ENCODE measurements at places on chromosomes 11 and 22.

GRCh38 chr11:126393143-126393542 is 37.7 kb downstream of the ST3GAL4 start:
- no peak for DNase-seq

GRCh38 chr22:45885941-45886395 is 91.0 kb downstream of the WNT7B start:
- no peak for DNase-seq

GRCh38 chr11:3134651-3135480 is 30.2 kb downstream of the OSBPL5 start:
- no peak for DNase-seq

DNA sequence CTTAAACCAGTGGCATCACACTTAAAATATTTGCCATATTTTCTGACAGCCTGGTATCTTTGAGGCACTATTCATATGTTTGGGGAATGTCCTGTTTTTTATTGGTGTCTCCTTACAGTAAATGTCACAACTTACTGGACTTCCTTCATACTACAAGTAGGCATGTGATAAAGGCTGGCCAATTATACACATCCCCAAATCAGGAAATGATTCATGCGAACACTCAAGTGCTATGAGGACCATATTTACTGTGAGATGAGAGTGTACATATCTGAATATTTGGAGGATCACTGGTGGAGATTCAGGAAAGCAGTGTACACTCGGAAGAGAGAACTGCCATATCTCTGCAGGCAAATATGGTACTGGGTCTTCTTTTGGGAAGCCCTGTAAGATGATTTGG is 913.8 kb upstream of the CHORDC1 start:
- no peak for DNase-seq

DNA sequence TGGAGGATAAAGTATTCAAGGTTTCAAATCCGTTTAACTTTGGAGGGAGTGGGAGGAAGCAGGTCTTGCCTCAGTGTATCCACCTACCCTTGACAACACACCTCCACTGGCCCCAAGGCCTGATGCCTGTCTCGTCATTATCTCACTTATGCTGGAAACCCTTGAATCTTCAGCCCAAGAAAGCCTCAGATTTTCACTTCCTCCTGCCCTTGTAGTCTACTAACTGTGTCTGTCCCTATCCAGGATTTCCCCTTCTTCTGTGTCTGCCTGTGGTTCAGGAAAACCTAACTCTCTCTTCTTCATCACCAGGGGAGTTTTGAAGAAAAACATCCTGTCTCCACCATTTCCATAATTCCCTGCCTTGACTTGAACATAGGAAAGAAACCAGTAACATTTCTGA is 56.1 kb downstream of the SYT9 start:
- DNase-seq, result no peak

- no peak for DNase-seq
These were observed 600 bp upstream of the RAB6A start for GRCh38 chr11:73761403-73761945.

DNA sequence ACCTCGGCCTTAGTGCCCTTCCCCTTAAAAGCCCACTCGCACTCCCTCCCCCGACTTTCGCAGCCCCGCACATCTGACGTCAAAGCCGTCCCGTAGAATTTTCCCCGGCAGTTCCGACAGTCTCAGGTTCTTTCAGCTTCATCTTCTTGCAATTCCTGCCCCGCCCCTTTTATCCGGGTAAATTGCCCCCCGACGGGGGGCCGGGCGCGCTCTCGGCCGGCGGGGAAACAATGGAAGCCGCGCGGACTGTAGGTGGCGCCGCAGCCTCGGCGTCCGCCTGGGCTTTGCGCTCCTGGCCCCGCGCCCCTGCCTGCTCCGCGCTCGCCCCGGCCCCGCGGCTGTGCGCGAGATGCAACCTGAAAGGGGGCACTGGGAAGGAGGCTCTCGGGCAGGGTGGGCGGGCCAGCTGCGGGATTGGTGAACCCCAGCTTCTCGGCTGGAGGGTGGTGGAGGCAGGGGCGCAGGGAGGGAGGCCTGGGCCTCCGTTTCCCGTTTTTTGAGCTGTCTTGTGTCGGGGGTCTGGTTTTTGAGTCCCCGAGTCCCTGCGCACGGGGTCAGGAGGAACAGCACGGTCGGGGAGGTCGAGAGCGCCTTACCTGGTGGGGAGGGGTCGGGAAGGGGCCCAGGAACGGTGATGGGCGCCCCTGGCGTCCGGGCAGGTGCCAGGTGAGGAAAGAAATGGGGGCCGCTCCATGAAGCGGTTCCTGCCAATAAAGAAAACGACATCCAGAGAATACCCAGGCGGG is 859 bp upstream of the FGF19 start:
- DNase-seq, result no peak

GRCh38 chr11:86873573-86874083 is 73.3 kb downstream of the PRSS23 start:
- DNase-seq, result no peak

- DNase-seq, result peak; percentile 49
These were observed 11.8 kb downstream of the TBC1D10A start for GRCh38 chr22:30314915-30315314.

DNA sequence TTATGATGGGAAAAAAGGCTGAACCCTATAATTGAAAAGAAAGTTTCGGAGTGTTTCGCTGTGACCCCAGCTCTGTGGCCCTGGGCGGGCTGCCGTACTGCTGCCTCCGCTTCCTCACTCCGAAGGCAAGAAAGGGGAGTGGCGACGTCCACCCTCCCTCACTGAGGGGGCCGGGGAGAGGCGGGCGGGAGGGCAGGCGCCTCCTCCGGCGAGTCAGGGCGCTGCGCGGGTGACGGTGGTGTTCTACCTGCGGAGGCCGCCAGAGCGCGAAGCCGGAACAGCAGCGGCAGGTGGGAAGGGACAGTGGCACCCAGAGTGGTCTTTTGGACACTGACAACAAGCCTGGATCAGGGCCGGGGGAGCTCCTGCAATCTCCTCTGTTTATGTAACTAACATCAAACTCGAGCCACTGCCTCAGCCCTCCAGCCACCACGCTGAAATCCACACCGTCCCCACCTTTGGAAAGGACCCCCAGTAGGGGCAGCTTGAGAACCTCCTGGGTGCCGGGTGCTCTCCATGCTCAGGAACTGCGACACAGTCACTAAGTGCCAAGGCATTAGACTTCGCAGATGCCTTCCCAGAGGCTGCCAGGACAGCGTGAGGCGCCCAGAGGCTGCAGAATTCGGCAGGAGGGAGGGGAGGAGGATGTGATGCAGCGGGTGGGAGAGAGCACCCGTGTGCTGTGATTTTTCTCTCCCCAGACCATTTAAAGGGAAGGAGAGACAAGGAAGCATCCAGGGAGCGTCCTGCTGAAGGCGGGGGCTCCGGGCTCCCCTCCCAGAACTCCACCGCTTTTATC is 25.5 kb downstream of the BID start:
- DNase-seq, result no peak

DNA sequence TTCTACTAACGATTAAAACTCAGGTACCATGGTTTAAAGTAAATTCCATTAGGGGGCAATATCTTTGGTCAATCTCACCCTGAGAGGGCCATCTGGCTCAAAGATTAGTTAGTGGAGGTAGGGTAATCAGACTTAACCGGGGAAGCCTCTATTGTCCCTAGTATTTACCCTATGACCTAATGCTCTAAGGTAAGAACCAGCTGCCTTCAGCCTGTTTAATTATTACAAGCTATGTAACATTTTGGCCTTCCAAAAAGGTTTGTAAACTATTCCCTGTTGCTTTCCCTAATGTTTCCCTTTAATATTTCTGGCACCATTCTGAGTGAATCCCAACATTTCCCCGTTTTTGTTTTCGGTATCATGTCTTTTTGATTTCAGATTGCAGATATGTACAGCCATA is 15.1 kb upstream of the GLYATL1 start:
- DNase-seq, result no peak

GRCh38 chr11:87266751-87267150 is 229.0 kb downstream of the TMEM135 start:
- no peak for DNase-seq

GRCh38 chr22:46970411-46971098 is 208.1 kb downstream of the TBC1D22A start:
- no peak for DNase-seq

DNA sequence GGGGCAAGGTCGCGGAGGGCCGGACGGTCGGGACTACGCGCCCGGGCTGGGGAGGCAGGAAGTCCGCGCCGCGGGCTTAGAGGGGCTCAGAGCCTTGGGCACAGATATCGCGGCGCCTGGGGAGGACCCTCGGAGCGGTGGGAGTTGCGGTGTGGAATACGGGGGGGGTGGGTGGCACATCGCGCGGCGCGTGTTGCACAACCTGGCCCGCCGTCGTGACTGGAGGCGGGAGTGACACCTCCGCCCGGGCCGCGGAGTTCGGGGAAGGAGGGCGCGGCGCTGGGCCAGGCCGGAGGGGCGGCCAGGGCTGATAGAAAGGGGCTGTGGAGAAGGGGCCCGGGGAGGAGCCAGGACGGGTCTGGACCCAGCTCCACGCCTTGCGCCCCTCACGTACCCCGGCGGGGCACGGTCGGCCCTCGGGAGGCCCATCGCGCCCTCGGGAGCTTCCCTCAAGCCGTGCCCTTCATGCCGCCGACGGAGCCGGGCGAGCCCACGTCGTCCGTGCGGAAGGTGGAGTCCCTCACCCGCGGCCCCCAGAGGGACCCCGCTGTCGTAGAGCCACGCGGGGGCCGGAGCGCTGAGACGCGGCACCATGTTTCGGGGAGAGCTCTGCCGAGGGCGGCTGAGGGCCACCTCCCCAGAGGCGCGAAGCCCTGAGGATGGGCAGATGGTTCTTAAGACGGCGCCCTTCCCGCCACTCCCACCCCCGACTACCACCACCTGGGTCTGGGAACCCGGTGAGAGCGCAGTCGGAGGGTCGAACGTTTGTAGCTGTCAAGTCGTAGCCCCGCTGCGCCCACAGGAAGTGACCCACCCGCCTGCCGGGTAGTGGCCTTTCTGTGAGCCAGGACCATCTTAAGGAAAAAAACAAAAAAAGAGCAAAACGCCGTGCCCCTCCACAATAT is 729 bp downstream of the IL17RA start:
- DNase-seq, result peak; percentile 20

- no peak for DNase-seq
These were observed 86.5 kb upstream of the CLDN5 start for GRCh38 chr22:19610518-19611253.

DNA sequence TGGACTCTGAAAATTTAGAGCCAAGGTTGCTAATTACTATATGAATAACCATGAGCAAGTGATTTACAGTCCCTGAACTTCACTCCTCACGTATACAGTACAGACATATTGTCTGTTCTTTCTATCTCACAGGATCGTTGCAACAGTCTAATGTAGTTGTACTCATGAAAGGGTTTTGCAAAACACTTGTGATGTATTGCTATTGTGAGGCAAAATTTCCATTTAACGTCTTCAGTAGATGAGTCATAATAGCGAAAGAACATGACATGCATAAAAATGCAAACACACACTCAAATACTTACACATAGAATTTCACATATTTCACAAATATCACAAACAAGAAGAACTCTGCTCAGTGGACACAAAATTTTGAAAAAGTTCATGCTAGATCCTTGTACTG is 134.6 kb upstream of the TRPC6 start:
- no peak for DNase-seq

All from CD4-positive, alpha-beta T cell treated with Interleukin-21 for 1 hour (primary cell).